Stimulated activated CD8-positive, alpha-beta memory T cell treated with anti-CD3 and anti-CD28 coated beads, Interleukin-15, amount 100 ng/mL, for 48 hours (primary cell): ENCODE measurements at places on chromosomes 7 and 10.

DNA sequence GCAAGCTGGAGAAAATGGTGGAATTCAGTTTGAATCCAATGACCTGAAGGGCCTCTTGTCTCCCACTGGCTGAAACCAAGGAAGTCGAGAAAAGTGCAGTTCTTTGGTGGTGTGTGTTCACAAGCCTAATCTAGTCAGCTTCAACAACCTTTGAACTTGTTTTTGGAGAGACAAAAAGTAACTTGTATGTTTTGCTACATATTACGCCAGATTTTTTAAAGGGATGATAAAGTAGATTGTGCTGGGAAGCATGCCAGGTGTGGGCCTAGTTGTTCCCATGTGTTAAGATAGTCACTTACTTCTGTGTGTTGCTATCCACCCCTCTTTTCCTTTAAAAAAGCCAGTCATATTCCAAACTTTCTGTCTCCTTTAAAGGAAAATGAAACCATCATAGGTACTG, 79.7 kb upstream of the FAM3C start:
- DNase-seq, result no peak

GRCh38 chr10:44674536-44675386, 236.4 kb upstream of the TMEM72 start:
- DNase-seq, result no peak

DNA sequence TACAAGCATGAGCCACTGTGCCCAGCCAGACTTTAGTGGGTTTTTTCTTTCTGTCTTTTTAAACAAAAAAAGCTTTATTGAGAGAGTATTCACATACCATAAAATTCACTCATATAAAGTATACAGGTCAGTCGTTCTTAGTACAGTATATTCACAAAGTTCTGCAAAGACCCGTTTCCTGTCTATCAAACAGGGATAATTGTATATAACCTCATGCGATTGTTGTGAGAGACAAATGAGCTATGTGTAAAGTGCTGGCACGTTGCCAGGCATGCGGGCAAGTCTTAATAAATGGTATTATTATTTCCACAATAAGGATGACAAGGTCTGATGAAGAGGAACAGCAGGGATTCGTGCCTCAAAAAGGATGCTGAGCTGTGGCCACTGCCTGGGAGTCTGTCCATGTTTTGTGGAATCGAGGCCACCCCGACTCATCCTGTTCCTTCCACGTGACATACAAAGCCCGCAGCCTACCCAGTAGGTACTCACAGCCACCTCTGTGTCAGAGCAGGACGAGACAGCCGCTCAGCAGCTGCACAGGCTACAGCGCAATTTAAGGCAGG, 51.6 kb downstream of the SMKR1 start:
- no peak for DNase-seq

DNA sequence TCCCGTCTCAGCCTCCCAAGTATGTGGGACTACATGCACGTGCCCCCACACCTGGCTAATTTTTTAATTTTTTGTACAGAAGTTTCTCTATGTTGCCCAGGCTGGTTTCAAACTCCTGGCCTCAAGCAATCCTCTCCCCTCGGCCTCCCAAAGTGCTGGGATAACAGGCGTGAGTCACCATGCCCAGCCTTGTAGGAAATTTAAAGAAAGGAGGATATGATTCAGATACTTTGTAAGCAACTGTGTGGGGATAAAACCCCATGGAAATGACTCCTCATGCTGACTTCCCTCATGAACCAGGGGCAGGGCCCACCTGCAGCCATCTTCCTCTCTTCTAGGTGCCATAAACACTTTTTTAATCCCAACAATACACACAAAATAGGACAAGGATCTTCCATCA, 50.2 kb downstream of the APBB1IP start:
- DNase-seq, result no peak

DNA sequence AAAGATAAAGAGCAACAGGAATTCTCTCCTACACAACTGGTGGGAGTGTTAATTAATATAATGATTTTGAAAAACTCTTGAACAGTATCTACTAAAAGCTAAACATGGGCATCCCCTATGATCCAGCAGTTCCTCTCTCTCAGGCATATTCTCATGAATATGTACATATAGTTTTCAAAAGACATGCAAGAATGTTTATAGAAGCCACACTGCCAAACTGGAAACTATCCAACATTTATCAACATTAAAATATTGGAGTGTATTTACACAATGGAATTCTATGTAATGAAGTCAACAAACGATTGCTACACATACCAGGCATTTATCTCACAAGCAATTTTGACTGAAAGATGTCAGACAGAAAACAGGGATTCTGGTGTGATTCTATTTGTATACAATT, 404.5 kb upstream of the ANKRD30A start:
- no peak for DNase-seq

- no peak for DNase-seq
These were observed 179.4 kb upstream of the INHBA start for GRCh38 chr7:41882256-41882655.

GRCh38 chr7:80719261-80719660, 80.8 kb downstream of the CD36 start:
- no peak for DNase-seq

DNA sequence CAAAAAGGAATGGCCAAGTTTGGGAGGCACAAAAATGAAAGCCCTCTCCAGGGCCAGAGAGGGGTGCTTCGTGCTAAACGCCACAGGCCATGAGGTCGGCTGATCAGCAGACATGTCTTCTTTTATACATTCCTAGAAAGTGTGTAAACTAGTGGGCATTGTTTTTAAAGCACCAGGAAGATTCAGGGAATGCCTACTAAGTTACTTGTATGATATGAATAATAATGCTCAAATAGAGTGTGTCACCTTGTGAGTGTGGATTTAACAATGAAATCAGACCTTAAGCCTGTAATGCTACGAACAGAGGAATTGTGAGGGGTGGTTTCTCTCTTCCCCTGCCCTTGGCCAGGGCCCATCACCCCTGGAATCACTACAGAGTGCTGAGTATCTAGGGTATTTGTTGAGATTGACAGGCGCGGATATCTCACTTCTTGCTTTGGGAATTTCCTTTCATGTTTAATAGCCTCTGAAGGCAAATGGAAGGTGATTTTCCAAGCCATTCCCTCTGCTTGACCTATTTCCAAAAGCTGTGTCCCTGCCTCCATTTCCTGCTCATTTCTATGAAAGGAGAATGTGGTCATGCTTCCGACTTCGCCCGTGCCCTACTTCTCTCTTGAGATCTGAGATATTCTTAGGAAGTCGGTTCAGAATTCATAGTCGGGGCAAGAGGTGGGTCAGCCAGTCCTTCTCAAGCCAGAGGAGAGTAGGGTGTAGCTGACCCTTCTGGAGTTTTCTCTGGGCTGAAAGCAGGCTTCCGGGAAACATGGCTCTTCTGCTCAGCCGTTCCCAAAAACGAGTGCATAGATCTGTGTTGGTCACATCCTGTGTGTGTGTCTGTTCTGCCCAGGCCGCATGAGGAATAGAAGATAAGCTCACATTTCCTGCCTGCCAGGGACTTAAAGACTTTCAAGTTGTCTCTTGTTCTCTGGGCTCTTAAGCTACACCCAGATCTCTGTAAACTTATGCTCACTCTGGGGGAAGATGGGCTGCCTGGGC, 167.8 kb upstream of the ITGB1 start:
- DNase-seq, result no peak

DNA sequence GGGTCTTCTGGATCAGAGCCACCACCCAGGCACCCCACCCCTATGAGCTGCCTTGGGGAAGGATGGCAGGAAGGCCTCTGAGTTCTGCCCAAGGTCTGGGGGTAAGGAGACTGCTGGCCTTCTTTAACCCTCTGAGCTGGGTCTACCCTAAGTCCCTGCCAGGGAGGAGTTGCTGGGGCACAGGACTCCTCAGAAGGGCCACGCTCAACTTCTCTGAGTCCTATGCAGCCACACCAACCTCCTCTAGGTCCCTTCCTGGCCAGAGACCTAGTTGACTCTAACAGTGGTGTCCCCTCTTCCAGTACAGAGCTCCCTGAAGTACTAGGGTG, 2.6 kb upstream of the NEURL1 start:
- no peak for DNase-seq
